ENCODE measurements at places on chromosomes 4 and X. TPM values are rescaled to one million over a fixed set of nuclear protein-coding genes. Genes with fewer than 3 reads are reported as not detected.

DNA sequence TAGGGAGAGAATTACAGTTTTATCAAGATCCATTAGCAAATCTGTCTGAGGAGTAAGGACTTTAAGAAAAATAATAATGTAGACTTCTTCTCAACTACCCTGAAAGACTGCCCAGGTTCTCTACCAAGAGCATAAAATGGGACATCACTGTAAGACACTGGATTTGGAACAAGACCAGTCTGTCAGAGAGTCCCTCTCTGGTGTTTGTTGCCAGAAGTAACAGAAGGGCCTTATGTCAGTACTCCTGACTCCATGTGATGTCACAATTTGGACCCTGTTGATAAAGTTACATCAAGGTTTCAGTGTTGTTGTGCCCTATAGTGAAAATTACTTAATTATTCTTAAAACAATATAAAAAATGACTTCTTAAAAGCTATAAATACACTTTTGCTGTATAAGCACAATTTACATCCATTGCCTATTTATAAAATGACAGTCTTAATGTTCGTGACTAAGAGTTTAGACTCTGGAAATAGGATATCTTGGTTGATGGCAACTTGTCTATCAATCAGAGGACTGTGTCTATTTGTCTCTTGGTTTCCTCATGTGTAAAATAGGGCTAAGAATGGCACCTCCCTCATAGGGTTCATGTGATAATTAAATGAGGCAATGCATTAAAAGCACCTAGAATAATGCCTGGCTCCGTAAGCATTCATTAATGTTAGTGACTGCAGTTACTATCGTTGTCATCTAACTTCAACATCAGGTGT, 57.8 kb downstream of the RS1 start:
- no peak for DNase-seq

GRCh38 chrX:110412971-110413726, 54.5 kb downstream of the RTL9 start:
- DNase-seq: peak; percentile 79

GRCh38 chr4:26171941-26172340, 148.9 kb upstream of the RBPJ start:
- no peak for DNase-seq

DNA sequence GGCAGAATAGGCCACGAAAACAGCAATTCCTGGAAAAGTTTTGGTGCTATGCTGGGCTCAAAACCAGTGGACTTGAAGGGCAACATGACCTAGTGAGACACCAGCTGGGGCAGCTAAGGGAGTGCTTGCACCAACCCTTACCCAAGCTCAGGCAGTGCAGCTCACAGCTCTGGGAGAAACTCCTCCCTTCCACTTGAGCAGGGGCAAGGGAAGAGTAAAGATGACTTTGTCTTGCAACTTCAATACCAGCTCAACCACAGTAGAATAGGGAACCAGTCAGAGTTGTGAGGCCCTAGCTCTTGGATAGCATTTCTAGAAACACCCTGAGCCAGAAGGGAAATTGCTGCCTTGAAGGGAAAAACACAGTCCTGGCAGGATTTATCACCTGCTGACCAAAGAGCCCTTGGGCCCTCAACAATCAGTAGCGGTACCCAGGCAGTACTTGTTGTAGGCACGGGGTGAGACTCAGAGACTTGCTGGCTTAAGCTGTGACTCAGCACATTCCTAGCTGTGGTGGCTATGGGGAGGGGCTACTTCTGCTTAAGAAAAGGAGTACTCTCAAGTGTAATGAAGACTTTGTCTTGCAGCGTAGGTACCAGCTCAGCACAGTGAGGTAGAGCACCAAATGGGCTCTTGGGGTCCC, 19.7 kb upstream of the ABCG2 start:
- no peak for DNase-seq

DNA sequence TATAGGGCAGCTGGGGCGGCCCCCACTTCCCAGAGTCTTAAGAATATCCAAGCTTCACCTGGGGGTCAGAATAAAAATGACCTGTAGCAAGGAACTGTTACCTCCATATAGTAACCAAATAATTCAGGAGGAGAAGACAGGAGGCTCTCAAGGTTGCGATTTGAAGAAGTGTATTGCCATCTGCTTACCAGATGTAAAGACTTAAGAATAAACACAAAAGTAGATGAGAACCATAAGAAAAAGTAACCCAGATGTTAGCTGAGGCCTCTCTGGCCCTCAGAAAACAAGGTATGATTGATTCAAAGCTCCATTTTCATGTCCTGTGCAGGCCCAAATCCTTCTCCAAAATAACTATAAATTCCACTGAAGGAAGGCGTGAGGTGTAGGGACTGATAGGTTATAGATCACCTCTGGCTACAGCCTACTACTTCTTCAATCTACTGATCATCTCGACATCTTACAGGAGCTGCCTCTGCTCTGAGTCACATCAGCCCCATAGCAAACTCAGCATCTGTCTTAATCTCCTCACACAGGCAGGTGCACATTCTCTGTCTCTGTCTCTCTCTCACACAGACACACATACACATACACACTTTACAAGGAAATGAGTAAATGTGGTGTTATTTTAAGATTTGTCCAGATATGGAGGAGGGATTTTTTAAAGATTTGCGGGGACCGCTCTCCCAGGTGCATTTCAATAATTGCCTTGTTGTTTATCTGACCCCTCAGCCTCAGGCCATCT, 193.9 kb upstream of the EDNRA start:
- DNase-seq: no peak

CFAP99 gene
- total RNA-seq: not detected

KCND1 gene
- total RNA-seq: 0.21 TPM

DNA sequence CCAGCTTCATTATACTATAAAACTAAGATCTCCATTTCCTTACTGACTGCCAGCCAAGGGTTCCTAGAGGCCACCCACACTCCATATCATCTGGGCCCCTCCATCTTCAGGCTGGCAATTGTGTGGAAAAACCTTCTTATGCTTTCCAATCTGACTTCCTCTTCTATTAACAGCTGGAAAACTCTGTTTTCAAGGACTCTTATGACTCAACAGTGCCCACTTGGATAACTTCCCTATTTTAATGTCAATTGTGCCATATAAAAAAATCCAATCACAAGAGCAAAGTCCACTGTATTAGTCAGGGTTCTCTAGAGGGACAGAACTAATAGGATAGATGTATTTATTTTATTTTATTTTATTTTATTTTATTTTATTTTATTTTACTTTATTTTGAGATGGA, 41.0 kb upstream of the CPEB2 start:
- DNase-seq: no peak

DHRSX gene
- 12.0 TPM for total RNA-seq

- DNase-seq: no peak
Measured at GRCh38 chr4:67684839-67685531, 16.0 kb downstream of the UBA6 start.

DNA sequence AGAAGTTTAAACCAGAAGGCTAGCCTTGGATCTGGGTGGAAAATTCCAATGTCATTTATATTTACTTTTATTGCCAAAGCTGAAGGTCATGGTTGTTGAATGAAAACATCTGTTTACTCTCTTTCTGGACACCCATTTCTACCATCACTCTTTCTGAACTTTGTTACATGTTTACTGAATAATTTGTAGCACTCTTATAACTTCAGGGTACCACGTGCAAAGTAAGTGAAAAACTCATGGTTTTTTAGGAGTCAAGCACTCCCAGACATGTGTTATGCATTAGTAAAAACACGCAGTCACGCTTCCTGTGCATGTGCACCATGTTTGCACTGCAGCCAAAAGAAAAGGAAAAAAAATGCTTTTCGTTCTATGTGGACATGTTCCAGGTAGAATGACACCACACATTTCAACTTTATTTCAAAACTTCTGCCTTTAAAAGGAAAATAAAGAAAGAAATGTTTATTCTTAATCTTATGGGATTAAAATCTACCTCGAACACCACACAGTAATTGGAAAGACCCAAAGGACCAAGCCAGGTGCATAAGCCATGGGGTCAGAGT, 31.4 kb upstream of the ADH1C start:
- peak; percentile 23 for DNase-seq

DNA sequence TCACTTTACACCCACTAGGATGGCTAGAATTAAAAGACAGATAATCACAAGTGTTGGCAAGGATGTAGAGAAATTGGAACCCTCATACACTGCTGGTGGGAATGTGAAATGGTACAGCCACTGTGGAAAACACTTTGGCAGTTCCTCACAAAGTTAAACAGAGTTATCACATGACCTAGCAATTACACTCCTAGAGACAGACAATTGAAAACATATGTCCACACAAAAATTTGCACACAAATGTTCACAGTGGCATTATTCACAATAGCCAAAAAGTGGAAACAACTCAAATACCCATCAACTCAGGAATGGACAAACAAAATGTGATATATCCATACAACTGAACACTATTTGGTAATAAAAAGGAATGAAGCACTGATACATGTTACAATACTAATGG, 5.7 kb downstream of the ZNF280C start:
- DNase-seq: no peak

SHROOM4 gene
- 5.1 TPM for total RNA-seq

DNA sequence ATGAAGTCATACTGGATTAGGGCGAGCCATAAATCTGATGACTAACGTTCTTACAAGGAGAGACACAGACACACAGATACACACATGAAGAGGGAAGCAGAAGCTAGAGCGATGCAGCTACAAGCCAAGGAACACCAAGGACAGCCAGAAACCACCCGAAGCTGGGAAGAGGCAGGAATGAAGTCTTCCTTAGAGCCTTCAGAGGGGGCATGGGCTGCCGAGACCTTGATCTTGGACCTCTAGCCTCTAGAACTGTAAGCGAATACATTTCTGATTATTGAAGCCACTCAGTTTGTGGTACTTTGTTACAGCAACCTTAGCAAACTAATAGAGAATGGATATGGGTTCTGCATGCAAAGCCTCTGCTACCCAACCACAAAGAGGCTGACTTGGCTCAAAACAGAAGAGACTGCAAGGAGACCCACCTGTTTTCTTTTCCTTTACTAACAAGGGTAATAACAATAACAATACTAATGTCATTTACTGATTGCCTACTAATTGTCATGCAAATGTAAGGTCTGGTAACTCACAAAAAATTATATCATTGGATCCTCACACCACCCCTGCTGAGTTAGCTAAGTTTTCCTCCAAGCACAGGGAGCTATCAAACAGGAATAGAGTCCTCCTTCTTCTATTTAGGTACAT, 10.1 kb upstream of the LDB2 start:
- no peak for DNase-seq

F8A2 gene
- total RNA-seq: not detected

DNA sequence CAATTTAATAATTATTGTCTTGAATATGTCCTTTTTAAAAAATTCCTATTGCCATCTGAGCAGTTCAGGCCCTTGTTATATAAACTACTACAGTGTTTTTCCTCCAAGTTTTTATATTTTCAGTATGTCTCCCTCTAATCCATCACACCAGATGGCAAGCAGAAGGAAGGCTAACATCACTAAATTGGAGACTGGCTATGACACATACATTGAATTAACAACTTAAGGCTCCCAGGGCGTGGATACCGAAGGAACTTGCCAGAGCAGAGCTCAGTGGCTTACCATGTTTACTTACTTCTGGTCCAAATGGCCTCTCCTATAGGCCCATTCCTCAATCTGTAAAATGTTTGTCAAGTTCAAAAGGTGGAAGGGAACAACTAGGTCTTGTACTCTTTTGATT, 13.0 kb downstream of the MAGEB1 start:
- no peak for DNase-seq

DNA sequence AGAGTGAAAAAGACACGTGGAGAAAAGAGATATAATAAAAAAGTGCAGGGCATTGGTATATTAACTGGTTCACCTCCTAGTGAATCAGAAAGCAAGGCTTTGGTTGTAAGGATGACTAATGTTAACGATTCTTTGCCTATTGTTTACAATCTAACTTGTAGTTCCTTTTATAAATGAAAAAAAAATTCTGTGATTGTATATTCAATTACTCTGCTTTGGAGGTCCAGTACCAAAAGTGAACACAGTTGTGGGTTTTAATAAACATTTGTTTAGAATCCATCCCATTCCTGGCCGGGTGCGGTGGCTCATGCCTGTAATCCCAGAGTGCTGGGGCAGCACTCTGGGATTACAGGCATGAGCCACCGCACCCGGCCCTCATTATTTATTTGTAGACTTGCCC, 36.9 kb upstream of the PRSS12 start:
- DNase-seq: no peak

PLP1 gene
- total RNA-seq: 0.95 TPM

GRCh38 chr4:78396613-78397291, 154.8 kb upstream of the ANXA3 start:
- DNase-seq: no peak

DNA sequence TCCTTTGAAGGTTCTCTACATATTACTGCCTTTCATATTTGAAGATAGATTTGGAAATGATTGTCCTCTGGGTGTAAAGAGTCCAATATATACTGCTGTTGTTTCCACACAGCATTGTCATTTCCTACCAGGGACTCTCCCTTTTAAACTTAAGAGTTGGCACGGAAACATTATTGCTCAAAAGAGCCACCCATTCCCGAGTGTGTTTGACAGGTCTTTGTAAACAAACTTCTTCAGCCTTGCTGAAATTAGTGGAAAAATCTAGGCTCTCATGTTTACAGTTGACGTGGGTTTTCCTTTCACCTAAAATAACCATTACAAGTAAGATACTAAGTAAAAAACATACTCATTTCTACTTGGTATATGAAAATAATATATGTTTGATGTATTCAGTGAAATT, 111.4 kb upstream of the LIMCH1 start:
- no peak for DNase-seq

DNA sequence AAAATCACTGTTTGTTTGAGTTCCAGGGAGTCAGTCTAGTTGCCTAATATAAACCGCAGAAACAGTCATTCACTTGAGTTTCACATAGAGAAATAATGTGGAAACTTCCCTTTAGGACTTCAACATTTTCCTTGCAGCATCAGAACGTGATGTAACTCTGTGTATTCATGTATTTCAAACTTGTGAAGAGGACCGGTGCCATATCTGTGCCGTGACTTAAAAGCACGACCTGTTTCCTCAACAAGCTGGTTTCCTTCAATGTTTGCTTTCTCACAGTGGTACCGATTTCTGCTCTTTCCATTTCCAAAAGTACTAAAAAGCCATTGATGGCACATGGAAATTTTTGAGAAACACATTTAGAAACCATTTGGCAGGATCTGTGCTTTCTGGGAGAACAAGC, 166.6 kb upstream of the RAPGEF2 start:
- DNase-seq: no peak

GRCh38 chr4:100823066-100823992, 305.5 kb upstream of the EMCN start:
- no peak for DNase-seq

HTN1 gene
- total RNA-seq: not detected

- no peak for DNase-seq
Measured at GRCh38 chrX:14851526-14851925, 21.3 kb downstream of the FANCB start.

DNA sequence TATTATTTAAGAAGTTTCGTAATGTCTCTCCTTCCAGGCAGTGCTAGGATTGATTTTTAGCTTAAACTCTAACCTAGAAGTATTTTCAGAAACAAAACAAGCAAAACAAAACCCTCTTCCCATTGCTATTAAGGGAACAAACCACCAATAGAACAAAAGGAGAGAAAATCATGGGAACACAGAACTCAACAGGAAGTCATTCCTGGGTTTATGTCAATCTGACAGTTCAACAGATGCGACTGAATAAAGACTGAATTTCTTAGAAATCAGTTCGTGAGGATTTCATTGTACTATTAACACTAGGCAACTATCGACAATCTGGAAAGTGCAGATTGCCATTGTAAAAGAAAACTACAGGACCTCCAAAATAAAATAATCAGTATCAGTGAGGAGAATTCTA, 229.1 kb upstream of the SMIM31 start:
- DNase-seq: no peak

GRCh38 chr4:128590034-128590740, 219.3 kb upstream of the JADE1 start:
- no peak for DNase-seq

GRCh38 chr4:56791316-56791715, 30.2 kb downstream of the SPINK2 start:
- no peak for DNase-seq

NUP62CL gene
- total RNA-seq: not detected
